ENCODE measurements at places on chromosomes 12 and 14.

GRCh38 chr12:27965966-27966365 lies 6.6 kb downstream of the PTHLH start:
- no peak for DNase-seq

DNA sequence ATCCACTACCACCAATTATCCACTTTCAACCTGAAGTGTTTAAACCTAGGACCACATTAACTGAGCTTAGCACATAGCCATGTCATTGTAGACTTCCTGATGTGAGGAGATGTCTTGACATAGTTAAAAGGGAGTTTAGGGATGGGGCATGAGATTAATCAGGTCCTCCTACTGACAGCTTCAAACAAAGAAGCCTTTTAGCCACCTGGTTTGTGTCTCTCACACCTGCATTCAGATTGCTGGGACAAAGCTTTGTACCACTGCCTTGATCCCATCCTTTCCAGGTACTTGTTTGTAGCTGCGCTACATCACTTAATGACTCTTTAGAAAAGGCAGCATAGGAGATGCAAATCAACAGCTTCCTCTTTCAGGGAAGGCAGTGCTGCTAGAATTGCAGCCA lies 340.7 kb upstream of the DDHD1 start:
- DNase-seq = no peak

GRCh38 chr14:79084861-79085260 lies 914.7 kb downstream of the NRXN3 start:
- DNase-seq = no peak

DNA sequence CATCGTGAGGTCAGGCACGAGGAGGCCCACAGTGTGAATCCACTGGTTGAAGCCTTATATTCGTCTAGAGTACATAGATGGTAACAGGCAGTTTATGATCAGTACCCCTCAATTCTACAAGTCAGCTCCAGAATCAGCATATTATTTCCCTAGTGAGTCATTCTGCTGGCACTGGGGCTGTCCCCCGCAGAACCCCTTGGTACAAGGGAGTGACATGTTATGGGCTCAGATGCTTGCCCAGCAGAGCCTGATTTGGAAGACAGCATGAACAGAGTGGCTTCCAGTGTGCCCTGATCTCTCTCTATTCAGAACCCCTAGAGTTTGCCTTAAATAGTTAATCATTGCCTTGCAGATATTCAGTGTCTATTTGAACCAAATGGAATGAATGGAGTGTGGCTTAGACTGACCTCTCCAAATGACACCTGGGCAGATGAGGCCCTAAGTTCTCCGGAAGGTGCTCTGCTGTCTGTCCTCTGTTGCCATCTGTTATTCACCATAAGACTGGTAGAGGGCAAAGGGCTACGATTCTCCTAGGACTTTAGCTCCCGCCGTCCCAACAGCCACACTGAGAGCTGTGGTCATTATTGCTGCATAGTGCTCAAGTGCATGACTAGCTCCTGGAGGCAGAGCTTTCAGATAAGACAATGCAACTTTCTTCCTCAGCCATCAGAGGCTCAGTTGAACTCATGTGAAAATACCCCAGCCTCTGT lies 41.1 kb downstream of the CACNA2D4 start:
- DNase-seq = no peak

DNA sequence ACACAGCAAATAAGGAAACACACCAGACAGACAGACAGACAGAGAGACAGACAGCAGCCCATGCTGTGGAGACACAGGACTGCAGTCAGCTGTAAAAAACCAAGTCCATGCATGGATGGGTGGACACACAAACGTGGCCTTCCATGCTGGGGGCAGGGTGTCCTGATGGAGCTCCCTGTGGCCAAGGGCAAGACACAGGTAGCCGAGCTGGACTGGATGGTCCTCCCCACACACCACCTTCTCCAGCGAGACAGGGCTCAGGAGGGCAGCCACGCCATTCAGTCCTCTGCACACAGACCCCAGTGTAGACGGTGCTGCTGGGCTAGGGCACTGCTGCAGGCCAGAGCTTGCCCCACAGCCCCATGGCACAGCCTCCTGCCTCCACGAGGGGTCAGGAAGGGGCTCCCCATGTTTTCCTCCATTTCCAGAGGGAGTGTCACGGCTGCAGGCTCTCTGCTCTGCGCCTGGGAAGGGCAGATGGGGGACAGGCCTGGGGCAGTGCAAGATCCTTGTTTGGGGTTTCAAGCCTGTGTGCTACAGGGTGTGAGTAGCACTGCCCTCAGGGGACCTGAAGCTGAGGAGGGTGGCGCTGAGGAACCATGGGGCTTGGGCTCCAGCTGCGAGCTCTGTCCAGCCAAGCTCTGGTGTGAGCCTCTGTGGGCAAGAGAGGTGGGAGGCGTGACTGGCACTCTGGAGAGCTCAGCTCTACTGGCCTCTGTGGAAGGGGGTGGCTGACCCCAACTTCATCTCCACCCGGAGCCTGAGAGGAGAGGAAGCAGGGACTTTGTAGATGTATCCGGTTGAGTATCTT lies 67.9 kb downstream of the GALNT9 start:
- no peak for DNase-seq

- DNase-seq = no peak
These were observed 8.5 kb upstream of the SOCS2 start for GRCh38 chr12:93563807-93564538.

DNA sequence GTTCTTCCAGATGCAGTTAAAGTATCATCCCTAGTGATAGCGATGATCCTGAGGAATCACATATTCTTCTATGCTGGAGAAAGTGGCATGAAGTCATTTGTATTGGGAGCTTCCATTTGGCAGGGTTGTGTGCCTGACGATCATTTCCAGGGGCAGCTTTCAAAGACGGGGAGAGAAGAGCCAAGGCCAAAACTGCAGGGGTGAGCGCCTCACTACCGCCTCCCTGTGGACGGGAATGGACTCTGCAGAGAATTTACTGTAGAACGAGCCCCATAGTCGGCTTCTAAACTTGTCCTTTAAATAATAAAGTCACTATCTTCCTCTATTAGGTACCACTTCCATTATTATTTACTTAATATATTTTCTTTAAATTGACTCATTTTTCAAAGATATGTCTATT lies 555.9 kb upstream of the TMEM132C start:
- DNase-seq = no peak

- no peak for DNase-seq
These were observed 93.2 kb upstream of the OTX2 start for GRCh38 chr14:56903304-56903969.

DNA sequence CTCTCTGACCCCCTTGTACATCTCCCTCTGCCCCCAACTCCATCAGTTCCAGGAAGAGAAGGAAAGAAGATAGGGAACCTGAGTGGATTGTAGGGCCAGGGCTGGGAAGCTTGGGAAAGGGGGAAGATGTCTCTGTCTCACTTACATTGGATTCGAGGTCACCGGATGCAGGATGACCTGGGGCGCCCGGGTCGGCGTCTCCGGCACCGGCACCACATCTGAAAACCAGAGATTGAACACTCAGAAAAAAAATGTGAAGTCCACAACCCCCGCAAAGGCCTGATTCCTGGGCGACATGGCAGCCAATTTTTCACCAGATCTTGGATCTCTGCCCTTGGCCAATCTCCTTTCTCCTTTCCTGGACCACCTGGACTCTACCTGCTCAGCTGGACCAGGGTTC lies 169.4 kb upstream of the NOS1 start:
- no peak for DNase-seq

GRCh38 chr12:26520869-26521268 lies 312.1 kb downstream of the ITPR2 start:
- DNase-seq = no peak

DNA sequence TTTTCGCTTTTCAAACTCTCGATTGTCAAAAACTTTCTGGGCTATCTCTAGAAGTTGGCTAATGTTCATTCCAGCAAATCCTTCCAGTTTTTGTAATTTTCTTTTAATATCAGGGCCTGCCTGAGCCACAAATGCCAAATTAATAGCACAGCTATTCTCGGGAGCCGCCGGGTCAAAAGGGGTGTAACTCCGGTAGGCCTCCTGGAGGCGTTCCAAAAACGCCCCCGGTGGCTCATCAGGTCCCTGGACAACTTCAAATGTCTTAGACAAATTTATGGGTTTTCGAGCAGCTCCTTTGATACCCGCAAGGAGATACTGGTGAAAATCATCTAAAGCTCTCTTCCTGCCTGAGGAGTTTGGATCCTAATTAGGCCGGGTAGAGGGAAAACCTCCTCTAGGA lies 117.9 kb upstream of the PZP start:
- no peak for DNase-seq

DNA sequence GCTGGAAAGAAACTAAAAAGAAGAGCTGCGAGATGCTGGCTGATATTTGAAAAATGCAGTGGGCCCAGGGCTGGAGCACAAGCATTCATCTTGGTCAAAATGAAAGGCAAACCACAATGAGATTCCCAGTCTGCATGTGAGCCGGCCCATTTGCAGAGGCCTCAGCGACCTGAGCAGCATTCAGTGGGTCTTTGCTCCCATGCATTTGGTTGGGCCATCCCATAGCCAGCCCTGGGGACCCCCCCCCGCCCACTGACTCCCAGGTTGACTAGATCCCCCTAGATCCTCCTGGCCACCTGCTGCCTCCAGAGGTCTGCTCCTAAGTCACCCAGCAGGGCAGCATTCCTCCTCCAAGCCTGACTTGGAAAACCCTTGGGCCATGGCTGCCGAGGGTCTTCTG lies 59.8 kb downstream of the PRMT8 start:
- no peak for DNase-seq

DNA sequence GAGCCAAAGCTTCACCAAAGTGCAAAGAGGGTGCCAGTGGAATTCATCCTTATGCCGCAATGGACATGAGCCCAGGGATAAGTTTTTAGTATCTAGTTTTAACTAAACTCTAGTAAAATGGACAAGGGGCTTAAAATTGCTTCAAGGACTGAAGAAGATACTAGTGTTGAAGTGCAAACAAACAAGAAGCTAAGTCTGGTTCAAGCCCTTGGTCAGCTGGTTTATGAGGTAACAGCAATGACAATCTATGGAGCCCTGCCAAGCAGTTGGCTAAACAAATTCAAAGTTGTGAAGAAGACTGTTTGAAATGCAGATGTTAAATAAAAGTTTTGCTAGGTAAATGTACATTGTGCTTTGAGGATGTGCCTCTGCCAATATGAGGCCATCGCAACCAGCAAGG lies 209.4 kb downstream of the KTN1 start:
- DNase-seq = no peak

GRCh38 chr14:104844306-104845032 lies 20.6 kb upstream of the CEP170B start:
- DNase-seq = no peak

DNA sequence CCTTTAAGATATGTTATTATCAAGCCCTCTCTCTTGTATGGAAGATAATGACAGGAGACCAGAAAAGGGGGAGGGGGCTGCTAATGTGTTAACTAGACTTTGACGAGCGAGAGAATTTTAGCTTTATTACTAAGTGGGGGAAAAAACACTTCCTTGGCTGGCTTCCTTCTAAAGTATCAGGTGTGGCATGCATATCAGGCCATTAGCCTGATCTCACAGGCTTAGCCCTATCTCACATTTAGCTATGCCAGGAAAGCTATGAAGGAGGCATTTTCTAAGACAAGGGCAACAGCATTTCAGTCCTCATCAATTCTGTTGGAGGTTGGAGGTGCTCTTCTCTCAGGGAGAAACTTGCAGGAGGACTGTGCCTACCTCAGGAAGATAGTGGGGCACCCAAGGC lies 9.9 kb downstream of the SSPN start:
- DNase-seq = no peak

GRCh38 chr12:68113644-68114043 lies 45.9 kb downstream of the IFNG start:
- DNase-seq = peak; percentile 22

DNA sequence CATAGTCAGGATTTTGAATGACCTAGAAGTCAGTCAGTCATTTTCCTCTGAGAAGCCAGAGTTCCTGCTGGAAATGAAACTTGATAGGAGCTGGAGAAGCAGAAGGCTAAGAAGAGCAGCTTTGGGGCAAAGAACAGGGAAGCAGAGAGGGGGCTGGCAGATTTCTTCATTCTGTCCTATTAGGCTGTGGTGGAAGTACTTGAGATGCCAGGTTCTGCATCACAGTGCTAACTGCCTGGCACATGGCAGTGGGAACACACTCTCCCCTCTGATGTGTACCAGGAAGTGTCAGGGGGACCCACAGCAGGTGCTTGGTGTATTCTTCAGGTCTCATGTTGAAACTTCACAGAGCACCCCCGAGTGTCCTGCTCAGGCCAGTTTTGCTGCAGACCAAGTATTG lies 61.0 kb downstream of the SUSD6 start:
- no peak for DNase-seq

GRCh38 chr14:85534458-85535293 lies 4.7 kb downstream of the FLRT2 start:
- no peak for DNase-seq

Measured in germinal center (tissue), 1 donor.